GM04503 (cell line): ENCODE measurements at places on chromosomes 1 and 21.
A peak's percentile ranks its signal among the peaks of the same experiment; 100 is the strongest.

DNA sequence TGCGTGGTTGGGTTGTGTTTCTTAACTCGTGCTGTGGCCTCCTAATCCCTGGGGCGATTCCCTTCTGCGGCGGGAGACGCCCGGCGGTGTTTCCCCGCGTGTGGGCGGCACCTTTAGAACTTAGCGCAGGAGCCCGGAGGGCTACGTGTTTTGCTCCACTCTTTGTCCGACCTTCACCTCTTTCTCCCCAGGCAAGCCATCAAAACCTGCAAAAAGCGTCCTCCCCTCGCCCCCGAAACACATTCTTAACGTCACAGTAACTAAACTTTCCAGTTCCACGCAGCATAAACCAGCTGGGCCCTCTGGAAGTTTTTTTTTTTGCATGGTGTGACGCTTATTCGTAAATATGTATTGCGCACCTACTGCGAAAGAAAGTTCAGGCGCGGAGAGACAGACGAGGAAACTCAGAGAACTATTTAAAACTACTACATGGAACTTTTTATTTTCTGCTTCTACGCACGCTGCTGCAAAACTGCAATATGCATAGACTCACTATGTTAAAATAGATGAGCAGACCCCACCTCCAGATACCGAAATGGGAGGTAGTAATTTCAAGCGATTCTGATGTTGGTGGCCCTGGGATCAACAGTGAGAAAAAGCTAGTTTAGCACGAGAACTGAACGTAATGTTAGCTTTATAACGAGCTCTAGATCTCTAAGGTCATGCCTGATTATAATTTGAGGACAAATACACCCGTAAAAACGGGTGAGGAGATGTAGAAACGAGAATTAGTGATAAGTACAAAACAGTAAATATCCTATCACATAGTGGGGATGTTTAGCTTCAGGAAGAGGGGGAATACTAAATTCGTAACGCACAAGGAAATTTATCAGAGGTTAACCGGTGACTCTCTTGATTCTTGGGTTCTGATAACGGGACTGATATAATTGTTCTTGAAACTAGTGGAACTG is 920 bp downstream of the MTR start:
- DNase-seq: peak; percentile 23

DNA sequence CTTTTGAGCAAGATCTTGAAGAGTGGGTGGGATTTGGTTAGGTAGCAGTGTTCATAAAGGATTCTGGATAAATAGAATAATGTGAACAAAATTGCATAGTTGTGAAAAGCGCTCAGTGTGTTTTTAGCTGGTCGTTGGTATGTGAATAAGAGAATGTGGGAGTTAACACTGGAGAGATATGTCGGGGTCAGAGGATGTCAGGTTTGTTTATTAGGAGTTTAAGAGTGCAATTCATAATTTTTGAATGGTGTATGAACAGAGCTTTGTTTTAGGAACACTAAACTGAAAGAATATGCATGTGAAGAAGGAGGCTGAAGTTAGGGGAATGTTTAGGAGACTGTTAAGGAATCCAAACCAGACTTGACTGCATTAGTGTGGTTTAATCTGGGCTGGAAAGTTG is 9.4 kb downstream of the USP16 start:
- no peak for DNase-seq

- peak; percentile 9 for DNase-seq
Observed at GRCh38 chr1:99818063-99818699, 32.0 kb upstream of the AGL start.

GRCh38 chr1:211557894-211558625 is 20.9 kb downstream of the SLC30A1 start:
- DNase-seq: no peak

DNA sequence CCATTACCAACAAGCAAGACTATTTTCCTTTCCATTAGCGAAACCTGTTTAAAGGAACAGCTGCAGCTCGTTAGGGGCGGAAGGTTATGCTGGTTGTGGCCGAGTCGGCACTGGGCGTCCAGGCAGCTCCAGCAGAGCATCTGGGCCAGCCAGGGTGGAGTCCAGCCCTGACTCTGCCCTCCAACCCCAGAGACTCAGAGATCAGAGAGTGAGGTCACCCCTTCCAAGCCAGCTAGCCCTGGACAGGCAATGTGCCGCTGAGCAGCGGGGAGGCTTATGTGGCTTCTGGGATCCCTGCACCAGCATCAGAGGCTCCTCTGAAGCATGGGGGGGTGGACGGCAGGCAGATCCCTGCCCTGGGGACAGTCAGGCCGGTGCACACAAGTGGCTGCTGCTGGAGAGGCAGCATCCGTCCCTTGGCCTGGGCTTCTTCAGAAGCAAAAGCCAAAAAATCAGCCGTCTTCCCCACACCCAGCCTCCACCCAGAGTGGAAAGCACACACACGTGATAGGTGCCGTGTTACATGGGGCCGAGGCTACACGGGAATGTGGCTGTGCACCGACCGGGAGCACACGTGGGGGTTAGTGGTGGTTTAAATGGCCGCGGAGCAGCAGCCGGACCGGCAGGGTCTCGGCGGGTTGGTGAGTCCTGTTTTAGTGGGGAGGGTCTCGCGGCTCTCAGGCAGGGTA is 30.1 kb downstream of the SLC66A1 start:
- peak; percentile 31 for DNase-seq

- DNase-seq: no peak
Observed at GRCh38 chr1:115275216-115275615, 62.8 kb downstream of the NGF start.

DNA sequence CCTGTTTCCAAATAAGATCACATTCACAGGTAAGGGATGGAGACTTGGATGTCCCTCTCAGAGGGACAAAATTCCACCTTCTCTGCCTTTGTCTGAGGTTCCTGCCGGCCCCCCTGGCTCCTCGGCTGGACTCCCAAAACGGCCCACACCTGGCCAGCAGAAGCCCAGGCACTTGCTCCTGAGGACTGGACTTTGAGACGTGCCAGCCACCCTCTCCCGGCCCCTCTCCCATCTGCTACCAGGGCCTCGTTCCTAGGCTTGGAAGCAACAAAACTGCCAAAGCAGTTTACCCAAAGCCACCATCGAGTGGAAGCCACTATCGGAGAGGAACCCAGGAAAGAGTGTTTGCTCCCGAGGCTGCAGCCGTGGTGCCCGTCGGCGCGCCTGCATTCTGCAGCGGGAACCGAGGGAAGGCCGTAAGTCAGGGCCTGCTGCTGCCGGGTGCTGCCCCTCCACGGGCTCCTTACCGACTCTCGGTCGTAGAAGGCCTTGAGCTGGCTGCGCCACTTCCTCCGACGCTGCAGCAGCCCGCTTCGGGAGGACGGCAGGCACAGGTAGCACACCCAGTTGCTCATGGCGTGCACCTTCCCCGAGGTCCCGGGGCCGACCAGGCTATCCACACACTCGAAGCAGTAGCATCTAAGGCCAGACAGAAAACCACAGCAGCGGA is 3.5 kb downstream of the DNMT3L start:
- DNase-seq: no peak

- no peak for DNase-seq
Observed at GRCh38 chr1:2950926-2951305, 70.4 kb upstream of the ACTRT2 start.

- no peak for DNase-seq
Observed at GRCh38 chr1:167582064-167582463, 28.5 kb upstream of the CREG1 start.

DNA sequence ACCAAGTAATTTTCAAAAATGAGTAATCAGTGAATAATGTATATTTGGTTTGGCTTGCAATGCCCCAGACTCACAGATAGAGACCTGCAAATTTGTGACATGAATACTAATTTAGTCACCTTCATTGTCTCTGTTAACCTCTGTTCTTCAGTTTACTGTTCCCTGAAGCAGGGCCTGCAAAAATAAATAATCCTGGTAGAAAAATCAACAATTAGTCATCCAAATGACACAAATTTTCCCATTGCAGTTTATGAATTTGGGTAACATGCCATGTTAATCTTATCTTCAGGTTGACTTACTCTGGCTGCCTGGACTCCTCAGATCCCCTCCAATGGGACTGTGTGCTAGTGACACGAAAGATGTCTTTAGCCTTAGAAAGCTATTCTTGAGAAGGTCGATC is 289.5 kb downstream of the PAPPA2 start:
- DNase-seq: no peak

DNA sequence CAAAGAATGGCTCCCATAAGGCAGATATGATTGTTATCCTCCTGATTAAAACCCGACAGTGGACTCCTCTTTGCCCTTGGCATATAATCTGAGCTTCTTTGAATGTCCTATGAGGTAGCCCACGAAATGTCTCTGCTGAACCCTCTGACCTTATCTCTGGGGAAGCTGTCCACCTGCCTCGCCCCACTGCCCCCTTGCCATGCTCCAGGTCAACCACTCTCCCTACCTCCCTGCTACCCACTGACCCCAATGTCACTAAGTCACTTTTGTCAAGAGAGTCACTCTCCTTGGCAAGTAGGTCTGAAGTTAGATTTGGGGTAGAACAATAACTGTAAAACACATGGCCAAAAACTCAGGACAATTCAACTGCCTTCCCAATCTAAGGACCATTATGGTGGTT is 54.5 kb downstream of the UTP25 start:
- no peak for DNase-seq
